ENCODE measurements at places on chromosomes 13 and 19.

- DNase-seq = peak; percentile 4
Observed at GRCh38 chr13:98848746-98849145, 96.3 kb upstream of the SLC15A1 start.

- no peak for DNase-seq
Observed at GRCh38 chr13:71699342-71699741, 167.7 kb downstream of the DACH1 start.

DNA sequence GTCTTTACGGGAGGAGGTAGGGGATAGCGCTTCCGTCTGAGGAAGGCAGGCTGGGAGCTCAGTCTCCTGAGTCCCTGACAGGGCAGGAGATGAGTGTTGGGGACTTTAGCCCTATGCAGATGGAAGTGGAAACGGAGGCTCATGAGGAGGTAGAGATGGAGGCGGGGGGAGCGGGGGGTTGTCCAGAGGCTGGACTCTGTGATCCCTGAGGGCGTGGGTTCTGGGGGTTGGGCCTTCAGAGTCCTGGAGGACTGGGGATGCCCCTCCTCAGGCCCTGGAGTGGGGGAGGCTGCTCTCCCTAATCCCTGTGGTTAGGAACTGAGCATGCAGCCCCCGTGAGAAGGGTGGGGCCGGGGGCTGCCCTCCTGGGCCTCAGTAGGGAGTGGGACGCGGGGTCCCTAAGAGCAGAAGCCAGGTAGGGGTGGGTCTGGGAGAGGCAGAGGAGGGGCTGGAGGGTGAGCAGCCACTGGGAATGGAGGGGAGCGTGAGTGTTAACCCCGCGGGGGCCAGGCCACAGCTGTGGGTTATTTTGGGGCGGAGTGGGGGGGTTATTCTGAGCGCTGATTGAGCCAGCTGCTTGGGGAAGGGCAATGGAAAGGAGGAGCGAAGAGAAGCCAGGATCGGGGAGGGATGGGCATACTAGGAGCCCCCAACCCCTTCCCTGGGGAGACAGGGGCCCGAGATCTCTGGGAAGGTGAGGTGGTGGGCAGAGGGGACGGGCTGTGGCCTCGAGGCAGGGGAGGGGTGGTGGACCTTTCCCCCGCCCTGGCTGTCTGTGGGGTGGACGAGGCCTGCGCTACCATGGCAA is 2.8 kb downstream of the GRIN2D start:
- no peak for DNase-seq

DNA sequence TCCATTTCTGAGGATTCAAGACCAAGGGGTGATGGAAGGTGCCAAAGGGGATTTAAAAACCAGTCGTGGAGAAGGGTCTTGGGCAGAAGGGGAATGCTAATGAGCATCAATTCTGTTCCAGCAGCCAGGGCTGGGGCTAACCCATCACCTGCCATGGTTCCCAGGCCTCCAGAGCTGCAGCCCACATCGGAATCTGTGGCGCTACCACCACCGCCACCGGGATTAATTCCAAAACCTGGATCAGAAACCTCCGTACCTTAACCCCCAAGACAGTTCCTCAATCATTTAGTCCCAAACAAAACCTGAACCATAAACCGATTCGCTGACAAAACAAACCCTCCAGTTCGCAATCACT is 583 bp downstream of the ZNF615 start:
- peak; percentile 0 for DNase-seq

DNA sequence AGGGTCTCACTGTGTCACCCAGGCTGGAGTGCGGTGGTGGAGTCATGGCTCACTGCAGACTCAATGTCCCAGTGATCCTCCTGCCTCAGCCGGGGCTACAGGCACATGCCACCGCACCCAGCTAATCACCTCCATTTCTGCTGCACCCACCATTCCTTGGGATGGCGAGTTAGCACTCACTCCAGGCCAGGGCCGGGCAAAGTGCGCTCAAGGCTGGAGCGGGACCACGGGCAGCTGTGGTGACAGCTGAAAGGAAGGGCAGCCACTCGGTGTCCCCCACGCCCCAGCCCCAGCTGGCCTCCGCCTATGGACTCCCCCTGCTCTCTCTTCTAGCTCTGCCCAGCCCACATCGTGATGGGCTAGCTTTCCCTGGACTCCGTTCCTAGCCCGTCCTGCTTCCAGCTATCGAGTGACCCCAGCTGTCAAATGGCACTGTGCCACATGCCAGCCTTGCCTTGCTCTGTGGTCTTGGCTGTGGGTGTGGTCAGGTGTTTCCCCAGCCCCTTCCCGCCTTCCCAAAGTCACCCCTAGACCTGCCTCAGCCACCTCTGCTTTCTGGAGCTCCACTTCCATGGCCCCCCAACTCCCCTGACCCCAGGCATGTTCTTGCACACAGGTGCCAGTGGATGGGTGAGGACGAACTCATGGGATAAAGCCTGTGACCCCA is 4.1 kb downstream of the MICOS13 start:
- DNase-seq = no peak

DNA sequence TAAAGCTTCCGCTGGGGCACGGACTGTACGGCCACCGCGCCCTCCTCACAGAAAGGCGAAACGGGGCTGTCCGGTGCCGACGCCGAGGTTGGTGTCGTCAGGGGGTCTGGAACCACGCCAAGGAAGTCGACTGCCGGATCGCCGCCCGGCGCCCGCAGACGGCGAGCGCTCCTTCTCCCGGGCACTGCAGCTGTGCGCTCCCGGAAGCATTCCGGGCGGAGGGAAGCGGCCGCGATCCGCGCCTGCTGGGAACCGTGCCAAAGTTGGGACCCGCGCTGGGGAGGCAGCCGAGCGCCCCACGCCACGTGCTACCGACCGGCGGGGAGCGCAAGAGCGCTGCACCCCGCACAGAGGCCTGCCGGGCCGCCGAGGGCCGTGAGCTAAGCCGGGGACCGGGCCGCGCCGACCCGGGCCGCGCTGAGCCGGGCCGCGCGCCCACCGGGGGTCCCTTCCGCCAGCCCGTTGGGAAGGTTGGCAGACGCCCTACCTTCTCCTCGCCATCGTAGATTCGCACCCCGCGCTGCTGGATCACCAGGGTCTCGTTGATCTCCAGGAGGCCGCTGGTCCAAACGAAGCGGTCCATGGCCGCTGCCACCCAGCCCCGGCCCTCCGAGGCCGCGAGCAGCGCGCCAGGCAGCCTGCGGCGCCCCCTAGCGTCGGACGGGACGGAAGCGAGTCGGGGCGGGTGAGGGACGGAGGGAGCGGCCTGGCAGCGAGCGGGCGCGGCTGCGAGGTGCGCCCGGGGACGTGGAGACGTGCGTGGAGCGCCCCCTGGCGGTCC is at the start of gene VPS36:
Gene VPS36, minus strand, starts transcription at position 623 of the 781 bp plus-strand sequence. Its CDS starts 40 bp downstream, at position 583.
- peak; percentile 86 for DNase-seq

- no peak for DNase-seq
Observed at GRCh38 chr19:1970003-1970805, 29.2 kb downstream of the CSNK1G2 start.

- no peak for DNase-seq
Observed at GRCh38 chr13:98576963-98577835, at the start of gene STK24. TSS of gene STK24 (minus strand) at chr13:98577107. CDS start at chr13:98576786, 321 bp downstream.

DNA sequence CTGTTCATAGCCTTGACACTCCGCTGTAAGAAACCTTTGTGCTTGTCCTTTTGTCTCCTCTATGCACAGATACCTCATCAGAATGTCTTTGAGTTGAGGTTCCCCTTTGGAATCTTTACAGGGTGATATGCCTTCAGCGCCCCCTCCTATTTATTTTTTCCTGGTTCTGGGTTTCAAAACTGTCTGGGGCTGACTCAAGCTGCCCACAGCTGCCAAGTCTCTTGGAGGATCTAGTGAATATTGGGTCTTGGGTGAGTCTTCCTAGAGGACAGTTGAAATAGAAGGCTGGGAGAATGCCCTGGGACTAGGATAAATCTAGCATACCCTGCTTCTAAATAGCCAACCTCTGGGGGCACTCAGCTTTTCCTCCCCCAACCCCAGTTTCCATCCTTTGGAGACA is 930 bp downstream of the ZNF136 start:
- DNase-seq = no peak

DNA sequence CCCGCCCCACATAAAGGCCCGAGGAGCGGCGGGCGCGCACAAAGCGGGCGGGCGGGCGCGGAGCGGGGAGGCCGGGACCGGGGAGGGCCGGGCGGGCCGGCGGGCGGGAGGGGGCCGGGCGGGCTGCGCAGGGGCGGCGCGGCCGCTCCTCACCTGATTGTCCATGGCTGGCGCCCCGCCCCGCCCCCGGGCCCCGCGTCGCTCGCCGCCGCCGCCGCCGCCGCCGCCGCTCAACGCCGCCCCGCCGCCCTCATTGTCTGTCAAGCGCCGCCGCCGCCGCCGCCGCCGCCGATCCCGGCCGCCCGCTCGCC is 200 bp downstream of the MLLT1 start:
- DNase-seq = no peak

- DNase-seq = no peak
Observed at GRCh38 chr13:79442221-79442620, 36.2 kb upstream of the RBM26 start.

DNA sequence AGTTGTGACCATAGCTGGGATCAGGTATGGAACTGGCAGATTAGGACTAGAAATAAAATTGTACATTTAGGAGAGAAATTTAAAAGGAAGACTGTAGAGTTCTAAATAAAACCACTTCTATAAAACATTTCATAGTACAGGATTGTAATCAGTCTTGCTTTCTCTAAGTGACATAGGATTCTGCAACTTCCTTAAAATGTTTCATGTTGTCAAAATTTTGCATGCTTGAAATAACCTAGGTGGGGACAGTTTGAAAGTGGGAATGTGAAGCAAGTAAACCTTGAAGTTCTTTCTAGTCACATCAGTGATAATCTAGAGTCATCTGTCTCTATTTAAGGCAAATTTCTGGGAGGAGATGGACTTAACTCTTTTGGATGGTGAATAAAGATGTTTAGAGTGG is 6.7 kb downstream of the TM9SF2 start:
- no peak for DNase-seq

- DNase-seq = no peak
Observed at GRCh38 chr19:38692458-38693379, 45.3 kb downstream of the ACTN4 start.

- DNase-seq = no peak
Observed at GRCh38 chr13:52947921-52948373, 80.7 kb upstream of the OLFM4 start.

GRCh38 chr13:98353750-98354149 is 176.7 kb upstream of the RNF113B start:
- DNase-seq = peak; percentile 63

DNA sequence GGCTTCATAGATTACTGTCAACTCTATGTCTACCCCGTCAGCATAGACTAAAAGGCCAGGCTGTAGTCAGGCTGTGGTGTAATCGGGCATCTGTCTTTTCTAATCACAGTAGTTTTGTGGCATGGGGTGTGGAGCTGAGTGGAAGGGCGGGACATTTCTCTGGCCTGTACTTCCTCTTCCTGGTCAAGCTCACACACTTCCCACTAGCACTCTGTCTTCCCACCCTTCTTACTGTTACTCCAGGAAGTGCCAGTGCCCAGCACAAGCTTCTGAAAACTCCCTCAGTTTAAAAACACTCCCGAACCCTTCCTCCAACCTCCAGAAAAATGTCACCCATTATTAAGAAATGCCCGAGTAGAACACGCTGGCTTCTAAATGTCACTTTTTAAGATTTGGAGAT is 229.8 kb downstream of the KLF5 start:
- DNase-seq = no peak

GRCh38 chr13:97225533-97225932 is 3.4 kb downstream of the MBNL2 start:
- DNase-seq = no peak

DNA sequence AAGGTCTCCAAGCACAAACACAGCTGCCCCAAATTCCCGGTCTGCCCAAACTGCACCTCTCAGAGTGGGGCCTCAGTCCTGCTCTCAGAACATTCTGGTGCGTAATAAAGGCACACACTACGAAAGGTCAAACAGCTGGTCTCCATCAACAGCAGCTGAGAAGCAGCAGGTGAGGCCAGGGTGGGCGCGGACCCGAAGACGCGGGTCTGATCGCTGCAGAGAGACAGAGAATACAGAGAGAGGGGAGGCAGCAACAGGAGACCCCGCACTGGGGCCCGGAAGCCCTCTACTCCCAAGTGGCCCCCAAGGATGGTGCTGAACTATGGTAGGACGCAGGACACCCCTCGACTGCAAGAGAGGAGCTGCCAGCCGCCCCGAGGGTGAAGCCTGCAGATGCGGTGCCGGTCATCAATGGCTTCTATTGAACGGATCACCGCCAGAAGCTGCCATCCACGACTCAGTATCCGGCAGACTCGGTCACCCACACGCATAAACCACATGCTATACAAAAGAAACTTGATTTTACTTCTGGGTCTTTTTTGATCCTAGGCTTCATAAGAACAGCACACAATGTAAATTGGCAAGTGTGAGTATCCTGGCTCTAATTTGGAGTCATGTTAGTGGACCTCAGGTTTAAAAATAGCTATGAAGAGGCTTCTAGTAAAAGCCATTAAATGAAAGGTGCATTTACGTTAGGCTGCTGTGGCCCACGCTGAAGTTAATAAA is 33.4 kb downstream of the STK24 start:
- no peak for DNase-seq

GRCh38 chr13:78247362-78247761 is 328.7 kb upstream of the EDNRB start:
- no peak for DNase-seq

- DNase-seq = no peak
Observed at GRCh38 chr13:21045100-21045499, 16.3 kb downstream of the LATS2 start.

DNA sequence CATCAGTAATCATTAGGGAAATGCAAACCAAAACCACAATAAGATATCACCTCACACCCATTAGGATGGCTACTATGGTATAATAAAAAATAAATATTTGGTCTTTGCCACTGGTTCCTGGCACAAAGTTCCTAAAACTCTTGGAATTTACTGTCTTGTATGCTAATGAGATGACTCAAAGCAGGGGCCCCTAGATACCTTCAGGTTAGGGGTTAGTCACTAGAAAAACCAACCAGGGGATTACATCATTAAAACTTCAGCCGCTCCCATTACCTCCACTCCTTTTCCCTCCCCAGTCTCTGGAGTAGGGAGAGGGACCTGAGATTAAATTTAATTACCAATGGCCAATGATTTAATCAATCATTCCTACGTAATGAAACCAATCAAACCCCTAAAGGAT is 49.6 kb downstream of the THSD1 start:
- DNase-seq = no peak

GRCh38 chr13:41502673-41503072 is 45.3 kb downstream of the RGCC start:
- DNase-seq = no peak

GRCh38 chr19:54209811-54210494 is 9.3 kb downstream of the RPS9 start:
- peak; percentile 94 for DNase-seq

DNA sequence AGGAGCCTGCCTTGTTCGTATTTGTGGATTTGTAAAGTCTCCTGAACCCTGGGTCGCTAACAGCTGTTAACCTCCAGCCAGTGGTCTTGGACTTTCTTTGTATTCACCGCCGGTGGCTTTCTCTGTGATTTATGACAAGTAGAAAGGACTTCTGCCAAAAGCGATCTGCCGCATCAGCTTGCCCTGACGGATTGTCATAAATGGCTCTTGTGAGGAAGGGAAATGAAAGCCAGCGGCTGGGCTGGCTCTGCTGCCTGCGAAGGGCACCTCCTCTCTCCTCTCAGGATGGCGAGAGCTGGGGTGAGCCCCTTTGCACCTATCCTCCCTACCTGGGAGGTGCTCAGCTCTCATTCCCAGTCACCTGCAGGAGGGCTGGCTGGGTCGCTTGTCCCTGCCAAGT is 25.6 kb downstream of the DHRS12 start:
- no peak for DNase-seq

All from fibroblast of skin of left quadriceps (primary cell).